Vagina (tissue), 2 donors: ENCODE measurements at places on chromosomes 13 and 19.

DNA sequence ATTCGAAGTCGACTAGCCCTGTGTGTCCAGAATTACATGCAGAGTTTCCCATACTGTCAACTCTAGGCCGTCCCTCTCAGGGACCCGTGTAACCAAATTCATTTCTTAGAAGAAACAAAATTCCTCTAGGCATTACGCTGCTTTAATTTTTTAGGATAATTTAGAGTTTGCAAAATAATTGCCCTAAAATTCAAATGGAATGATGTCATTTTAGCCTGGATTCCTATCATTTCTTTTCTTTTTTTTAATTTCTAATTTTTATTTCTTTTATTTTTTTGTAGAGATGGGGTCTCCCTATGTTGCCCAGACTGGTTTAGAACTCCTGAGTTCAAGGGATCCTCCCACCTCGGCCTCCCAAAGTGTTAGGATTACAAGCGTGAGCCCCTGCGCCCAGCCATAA lies 1.3 kb upstream of the ATP4B start:
- DNase-seq, result no peak

GRCh38 chr19:35363001-35363590 lies 4.8 kb downstream of the FFAR3 start:
- DNase-seq, result no peak

DNA sequence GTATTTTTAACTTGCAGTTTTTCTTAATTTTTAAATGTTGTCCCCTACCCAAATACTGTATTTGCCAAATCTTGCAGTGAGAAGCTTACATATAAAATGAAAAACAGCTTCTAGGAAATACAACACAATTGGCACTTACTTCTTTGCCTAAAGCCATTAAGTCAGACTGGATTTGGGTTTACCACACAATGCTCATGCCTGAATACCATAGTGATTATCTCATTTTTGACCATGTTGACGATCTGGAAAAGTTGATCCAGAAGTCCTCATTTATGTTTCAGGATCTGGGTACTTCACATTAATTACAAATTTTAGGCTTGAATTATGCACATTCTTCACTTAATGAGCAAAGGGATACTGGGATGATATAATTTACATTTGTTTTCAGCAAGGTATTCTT lies 2.4 kb downstream of the RNF6 start:
- no peak for DNase-seq

GRCh38 chr13:110391273-110391672 lies 84.2 kb downstream of the COL4A2 start:
- no peak for DNase-seq

DNA sequence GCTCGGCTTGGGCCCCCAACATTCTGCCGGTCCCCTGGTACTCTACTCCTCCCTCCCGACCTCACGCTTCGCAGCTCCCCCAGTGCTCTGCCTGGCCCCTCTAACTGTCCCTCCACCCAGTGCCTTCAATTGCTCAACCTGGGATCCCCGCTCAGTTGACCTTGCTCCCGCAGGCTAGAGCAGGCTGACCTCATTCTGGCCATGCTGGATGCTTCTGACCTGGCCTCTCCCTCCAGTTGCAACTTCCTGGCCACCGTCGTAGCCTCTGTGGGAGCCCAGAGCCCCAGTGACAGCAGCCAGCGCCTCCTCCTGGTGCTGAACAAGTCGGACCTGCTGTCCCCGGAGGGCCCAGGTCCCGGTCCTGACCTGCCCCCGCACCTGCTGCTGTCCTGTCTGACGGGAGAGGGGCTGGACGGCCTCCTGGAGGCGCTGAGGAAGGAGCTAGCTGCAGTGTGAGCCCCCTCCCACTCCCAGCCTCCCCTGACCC lies 3.6 kb downstream of the GTPBP3 start:
- DNase-seq, result no peak

DNA sequence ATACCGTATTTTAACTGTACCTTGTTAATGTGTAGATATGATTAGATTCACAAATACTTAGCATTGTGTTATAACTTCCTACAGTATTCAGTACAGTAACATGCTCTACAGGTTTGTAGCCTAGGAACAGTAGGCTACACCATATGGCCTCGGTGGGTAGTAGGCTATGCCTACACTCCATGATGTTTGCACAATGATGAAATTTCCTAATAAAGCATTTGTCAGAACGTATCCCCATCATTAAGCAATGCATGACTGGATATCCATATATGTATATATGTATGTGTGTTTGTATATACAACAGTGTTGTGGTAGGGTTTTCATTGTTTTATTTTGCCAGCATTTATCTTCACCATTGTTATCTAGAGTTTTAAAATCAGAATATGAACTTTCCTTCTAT lies 119.4 kb downstream of the SLC7A1 start:
- no peak for DNase-seq

DNA sequence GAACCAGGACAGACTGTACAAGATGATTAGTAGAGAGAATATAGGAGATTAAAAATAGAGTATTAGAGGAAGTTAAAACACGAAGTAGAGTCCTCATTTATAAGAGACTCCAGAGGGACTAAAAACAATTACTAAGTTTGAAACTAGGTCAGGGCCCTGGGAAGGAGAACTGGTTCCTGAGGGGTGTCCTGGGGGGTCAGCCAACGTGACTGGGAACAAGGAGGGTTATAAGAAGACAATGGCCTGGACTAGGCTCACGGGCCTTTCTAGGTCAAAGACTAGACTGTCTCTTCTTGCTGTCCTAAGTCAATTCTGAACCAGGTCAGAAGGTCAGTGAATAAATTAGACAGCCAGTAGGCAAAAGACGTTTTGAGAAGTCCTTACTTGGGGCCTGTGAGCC lies 165.3 kb downstream of the IER2 start:
- no peak for DNase-seq

DNA sequence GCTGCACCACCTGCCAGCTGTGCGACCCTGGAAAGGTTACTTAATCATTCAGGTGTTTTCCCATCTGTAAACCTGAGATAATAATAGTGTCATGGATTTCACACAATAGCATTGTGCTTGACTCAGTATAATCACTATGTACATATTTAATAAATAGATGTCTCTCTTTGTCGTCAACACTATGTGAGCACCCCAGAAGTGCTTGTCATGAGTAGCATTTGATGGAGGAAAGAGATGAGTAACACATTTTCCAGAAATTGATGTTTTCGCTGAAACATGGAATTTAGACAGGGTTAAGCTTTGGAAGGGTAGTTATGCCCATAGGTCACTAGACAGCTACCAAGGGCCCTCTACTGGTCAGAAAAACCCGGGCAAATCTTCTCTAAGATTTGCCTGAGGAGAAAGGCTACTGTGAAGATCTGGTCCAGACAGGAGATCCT lies 9.5 kb upstream of the MBNL2 start:
- no peak for DNase-seq

DNA sequence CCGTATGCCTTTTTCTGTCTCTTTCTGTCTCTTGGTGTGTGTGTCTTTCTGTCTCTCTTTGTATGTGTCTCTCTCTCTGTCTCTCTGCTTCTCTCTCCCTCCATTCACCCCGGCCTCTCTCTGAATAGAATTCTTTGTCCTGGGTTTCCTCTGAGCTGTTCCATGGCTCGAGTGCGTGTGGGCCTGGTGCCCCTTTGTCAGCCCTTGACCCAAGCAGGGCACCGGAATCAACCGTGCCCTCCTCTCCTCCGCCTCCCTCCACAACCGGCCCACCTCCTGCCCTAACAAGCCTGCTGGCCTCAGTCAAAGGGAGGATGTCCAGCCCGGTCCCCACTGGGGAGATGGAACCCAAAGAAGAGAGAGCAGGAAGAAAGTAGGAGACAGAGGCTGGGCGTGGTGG lies 3.2 kb downstream of the AXL start:
- DNase-seq, result no peak

DNA sequence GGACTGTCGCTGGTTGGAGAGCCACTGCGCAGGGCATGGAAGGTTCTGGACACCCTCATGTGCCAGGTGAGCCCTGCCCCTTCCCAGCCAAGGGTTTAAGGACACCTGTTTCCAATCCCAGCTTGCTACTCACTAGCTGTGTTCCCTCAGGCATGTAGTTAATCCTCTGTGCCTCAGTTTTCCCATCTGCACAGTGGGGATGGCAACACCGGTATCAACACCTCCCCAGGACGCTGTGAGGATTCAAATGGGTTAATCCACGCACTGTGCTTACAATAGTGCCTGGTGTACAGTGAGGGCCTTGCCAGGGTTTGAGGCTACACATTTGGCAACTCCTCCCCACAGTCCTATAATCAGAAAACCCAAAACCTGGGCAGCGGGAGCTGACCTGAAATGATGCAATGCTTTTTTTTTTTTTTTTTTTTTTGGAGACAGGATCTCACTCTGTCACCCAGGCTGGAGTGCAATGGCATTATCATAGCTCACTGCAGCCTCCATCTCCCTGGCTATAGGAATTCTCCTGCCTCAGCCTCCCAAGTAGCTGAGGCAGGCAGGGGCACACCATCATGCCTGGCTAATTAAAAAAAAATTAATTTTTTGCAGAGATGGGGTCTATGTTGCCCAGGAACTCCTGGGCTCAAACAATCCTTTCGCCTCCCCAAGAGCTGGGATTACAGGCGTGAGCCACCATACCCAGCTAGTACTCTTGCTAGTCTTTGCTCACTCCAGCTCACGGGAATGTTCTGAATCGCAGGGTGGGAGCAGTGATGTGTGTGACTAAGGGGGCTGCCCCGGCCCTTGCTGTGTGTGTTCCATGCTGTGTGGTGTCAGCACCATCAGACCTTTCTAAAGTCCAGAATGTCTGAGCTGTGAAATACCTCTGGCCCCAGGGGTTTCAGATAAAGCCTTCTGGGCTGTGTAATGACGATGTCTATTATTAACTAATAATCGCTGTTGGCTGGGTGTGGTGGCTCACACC lies 2.3 kb downstream of the ACP4 start:
- DNase-seq, result no peak

DNA sequence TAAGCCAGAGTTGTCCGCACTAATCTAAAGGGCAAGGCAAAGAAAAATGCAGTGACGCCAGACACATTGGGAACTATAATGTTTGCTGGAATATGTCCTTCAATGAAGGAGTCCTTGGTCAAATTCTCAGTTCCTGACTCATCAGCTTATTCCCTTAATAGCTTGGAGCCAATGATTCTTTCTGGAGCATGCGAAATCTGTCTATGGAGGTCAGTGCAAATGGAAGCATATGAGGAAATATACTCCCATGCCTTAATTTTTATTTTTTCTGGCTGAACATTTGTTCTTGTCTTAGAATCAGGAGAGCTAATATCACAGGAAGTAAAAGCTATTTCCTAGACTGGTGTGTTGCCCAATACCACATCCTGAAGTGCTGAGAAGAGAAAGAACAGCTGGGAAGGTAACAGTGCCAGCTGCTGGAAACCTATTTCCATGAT lies 289.8 kb upstream of the SPRY2 start:
- DNase-seq, result no peak

GRCh38 chr13:77916488-77916887 lies 2.1 kb downstream of the EDNRB start:
- no peak for DNase-seq

DNA sequence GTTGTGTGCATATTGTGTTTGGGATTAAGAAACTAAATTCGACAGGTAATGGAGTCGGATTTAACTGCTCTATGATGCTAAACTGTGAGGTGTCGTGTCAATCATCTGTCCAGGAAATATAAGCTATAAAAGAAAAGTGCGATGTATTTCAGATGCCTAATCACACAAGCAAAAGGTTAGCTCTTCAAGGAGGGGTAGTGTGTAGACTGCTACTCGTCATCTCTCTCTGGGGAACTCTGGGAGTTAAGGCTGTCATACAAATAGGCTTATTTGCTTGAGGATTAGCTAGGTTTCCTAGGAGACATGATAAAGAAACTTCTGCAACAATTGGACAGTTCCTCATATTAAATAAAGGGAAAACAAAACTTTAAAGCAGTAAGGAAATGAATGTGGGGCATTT lies 462.1 kb downstream of the OLFM4 start:
- no peak for DNase-seq

- no peak for DNase-seq
These were observed 7.2 kb downstream of the HNRNPL start for GRCh38 chr19:38842439-38843174.

GRCh38 chr19:40056505-40056904 lies 474 bp upstream of the ZNF780B start:
- DNase-seq, result no peak

DNA sequence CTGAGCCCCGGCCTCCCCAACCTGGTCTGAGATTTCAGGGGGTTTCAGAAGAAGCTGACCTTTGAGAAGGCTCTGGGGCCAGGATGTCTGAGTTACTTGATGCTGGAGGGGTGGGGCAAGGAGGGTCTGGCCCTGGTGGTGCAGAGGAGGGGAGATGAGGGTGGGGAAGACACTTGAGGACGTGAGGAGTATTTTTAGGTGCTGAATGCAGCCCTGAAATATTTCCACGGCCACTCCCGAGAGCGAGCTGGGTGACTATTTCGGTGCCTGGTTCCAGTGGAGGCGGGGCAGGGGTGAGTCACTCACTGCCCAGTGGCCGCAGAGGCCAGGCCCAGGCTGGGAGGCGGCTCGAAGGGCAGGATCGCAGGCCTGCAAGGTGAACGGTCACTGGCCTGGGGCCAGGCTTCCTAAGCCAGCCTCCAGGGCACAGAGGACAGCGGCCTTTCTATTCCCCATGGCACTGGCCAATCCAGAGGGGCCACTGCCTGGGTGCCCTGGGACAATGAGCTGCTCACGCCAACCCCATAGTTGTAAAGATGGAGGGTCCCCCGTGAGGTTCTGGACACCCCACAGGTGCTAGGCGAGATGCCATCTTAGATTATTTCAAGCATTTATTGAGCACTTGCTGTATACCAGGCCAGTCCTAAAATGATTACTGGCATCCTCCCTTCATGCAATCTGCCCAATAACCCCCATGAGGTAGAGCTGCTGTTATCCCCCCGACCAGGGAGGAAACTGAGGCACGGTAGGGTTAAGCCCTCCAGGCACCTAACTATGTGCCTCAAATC lies 19.7 kb upstream of the JUND start:
- no peak for DNase-seq

DNA sequence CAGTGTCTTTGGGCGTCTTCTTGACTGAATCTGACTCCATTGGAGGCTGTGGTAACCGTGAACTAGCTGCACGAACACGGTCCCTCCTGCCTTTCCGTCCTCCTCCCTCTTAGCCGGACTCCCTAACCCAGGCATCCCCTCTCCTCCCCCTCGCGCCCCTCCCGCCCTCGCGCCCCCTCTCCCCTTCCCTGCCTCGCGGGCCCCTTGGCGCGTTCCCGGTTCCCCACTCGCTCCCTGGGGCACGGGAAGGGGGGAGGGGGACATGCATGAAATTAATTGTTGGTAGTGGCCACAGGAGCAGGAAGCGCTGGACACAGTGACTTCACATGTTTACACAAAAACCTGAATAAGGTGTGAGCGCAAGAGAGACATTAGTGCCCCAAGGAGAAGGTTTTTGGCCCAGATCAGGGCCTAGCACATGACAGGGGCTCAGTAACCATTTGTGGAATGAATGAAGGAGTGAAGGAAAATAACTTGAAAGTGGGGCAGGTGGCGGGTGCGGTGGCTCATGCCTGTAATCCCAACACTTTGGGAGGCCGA lies 279 bp downstream of the DMRTC2 start:
- no peak for DNase-seq

- DNase-seq, result no peak
These were observed 1.3 kb upstream of the LDLR start for GRCh38 chr19:11087870-11088505.

GRCh38 chr19:45283443-45284033 lies 32.5 kb downstream of the MARK4 start:
- DNase-seq, result no peak

GRCh38 chr13:98429977-98430736 lies 146.8 kb downstream of the STK24 start:
- DNase-seq, result no peak
